ENCODE measurements at places on chromosomes 1 and 21.

DNA sequence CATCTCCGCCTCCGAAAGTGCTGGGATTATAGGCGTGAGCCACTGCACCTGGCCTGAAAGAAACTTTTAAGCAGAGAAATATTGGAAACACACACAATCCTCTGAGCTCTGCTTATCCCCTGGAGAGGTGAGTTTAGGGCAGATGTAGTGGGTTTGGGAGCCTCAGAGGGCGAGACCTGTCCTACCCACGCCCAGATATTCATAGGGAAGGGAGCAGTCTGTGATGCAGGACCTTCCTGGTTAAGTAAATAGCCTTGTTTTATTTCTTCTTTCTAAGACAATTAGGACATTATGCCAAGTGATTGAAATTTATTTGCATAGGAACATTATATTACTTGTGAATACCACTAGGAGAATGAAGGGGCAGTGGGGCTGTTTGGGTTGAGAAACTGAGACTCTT, 18.0 kb upstream of the SLC45A1 start:
- no peak for DNase-seq

GRCh38 chr1:205313563-205314308, 7.8 kb downstream of the NUAK2 start:
- no peak for DNase-seq

- no peak for DNase-seq
Measured at GRCh38 chr1:205325334-205325884, 3.9 kb upstream of the NUAK2 start.

DNA sequence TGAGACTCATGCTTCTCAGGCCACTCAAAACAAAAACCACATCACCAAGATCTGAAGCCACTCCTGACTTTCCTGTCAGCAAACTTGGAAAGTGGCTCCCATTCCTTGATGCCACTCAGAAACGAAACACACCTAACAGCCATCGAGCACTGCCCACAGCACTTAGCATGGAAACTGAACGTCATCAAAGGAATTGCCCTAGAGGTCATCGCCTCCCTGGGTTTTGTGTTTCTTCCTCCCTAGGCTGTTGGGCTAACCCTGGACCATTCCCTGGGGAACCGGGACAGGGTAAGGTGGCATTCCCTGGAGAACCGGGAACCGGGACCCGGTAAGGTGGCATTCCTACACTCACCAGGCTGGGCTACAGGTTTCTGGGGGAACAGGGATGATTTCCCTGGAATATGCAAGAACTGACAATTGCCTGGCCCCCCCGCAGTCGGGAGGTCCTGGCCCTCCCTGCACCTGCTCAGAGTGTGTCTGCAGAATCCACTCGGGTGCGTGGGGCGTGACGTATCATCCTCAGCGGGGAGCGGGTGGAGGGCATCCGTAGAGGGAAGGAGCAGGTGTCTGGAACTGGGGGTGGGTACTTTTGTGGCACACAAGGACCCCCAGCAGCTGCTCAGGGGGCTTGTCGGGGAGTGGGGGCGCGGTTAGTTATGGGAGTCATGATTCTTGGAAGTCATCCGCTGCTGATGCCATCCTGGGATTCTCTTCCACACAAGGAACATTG, 30.3 kb downstream of the SLC45A1 start:
- no peak for DNase-seq
